ENCODE measurements at places on chromosomes 16 and 17. TPM values are rescaled to one million over a fixed set of nuclear protein-coding genes. Genes with fewer than 3 reads are reported as not detected.

- no peak overlapping the region for H3K27ac ChIP-seq
- H3K4me3 ChIP-seq: no peak overlapping the region
- peaks cover 20% of the 10 kb centered on the region for H3K4me1 ChIP-seq
- H3K36me3 ChIP-seq: no peaks in the 10 kb centered on the region
- no peaks in the 10 kb centered on the region for H3K27me3 ChIP-seq
These were observed 2.3 kb upstream of the ITGA3 start for GRCh38 chr17:50053654-50053960.

DNA sequence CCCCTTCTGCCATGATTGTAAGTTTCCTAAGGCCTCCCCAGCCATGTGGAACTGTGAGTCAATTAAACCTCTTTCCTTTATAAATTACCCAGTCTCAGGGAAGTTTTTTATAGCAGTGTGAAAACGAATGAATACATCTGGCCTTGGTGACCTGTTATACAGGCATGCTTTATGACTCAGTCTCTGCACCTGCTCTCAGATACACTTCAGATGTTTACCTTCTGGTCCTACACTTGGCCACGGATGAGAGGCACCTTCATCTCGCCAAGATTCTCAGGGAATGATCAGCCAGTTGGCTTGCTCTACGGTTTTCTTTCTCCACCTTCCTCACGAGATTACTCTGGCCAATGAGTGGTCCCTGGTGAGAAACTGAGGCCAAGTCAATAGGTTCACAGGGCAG lies 304.7 kb downstream of the CA10 start:
- H3K36me3 ChIP-seq: no peaks in the 10 kb centered on the region
- H3K4me1 ChIP-seq: no peaks in the 10 kb centered on the region

GRCh38 chr17:59365383-59365981 lies 34.0 kb downstream of the YPEL2 start:
- no peaks in the 10 kb centered on the region for H3K27me3 ChIP-seq
- H3K4me3 ChIP-seq: peak overlapping the region; percentile 61
- peaks cover 4% of the 10 kb centered on the region for H3K36me3 ChIP-seq
- H3K4me1 ChIP-seq: peaks cover 83% of the 10 kb centered on the region
- DNase-seq: no peak

GRCh38 chr16:85863384-85863774 lies 35.6 kb upstream of the IRF8 start:
- H3K27ac ChIP-seq: no peak overlapping the region
- no peaks in the 10 kb centered on the region for H3K36me3 ChIP-seq
- no peak overlapping the region for H3K4me3 ChIP-seq
- no peaks in the 10 kb centered on the region for H3K4me1 ChIP-seq

GRCh38 chr17:33390479-33391176 lies 97.5 kb upstream of the ASIC2 start:
- no peaks in the 10 kb centered on the region for H3K27me3 ChIP-seq
- H3K36me3 ChIP-seq: no peaks in the 10 kb centered on the region
- no peak overlapping the region for H3K4me3 ChIP-seq
- no peaks in the 10 kb centered on the region for H3K4me1 ChIP-seq

- no peak for DNase-seq
- H3K4me3 ChIP-seq: no peak overlapping the region
- no peaks in the 10 kb centered on the region for H3K27me3 ChIP-seq
- H3K36me3 ChIP-seq: peaks cover 7% of the 10 kb centered on the region
- no peak overlapping the region for H3K27ac ChIP-seq
These were observed 65.9 kb downstream of the SPAG9 start for GRCh38 chr17:51054748-51055147.

GRCh38 chr16:12771341-12771798 lies 32.3 kb downstream of the CPPED1 start:
- no peak for DNase-seq
- H3K4me3 ChIP-seq: no peak overlapping the region
- H3K4me1 ChIP-seq: no peaks in the 10 kb centered on the region

DNA sequence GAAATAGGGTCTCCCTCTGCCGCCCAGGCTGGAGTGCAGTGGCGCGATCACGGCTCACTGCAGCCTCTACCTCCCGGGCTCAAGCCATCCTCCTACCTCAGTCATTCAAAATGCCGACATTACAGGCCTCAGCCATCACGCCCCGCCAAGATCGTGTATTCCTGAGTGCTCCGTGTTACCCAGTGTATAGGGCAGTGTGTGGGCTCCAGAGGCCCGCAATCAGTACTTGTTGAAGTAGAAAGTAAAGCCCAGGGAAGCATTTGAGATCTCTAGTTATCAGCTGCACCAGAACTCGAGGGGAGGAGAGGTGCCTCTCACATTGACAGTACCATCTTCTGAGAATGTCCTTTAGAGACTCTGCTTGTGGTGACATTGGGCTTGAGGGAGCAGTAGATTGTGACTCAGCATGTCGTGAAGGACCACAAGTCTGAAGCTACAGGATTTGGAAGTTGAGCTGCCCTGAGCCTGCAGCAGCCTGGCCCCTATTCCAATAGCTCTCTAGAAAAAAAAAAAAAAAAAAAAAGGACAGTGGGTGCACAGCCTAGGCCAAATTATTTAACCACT lies 1.1 kb upstream of the PRPSAP1 start:
- peaks cover 14% of the 10 kb centered on the region for H3K4me1 ChIP-seq
- H3K27me3 ChIP-seq: no peaks in the 10 kb centered on the region

DNA sequence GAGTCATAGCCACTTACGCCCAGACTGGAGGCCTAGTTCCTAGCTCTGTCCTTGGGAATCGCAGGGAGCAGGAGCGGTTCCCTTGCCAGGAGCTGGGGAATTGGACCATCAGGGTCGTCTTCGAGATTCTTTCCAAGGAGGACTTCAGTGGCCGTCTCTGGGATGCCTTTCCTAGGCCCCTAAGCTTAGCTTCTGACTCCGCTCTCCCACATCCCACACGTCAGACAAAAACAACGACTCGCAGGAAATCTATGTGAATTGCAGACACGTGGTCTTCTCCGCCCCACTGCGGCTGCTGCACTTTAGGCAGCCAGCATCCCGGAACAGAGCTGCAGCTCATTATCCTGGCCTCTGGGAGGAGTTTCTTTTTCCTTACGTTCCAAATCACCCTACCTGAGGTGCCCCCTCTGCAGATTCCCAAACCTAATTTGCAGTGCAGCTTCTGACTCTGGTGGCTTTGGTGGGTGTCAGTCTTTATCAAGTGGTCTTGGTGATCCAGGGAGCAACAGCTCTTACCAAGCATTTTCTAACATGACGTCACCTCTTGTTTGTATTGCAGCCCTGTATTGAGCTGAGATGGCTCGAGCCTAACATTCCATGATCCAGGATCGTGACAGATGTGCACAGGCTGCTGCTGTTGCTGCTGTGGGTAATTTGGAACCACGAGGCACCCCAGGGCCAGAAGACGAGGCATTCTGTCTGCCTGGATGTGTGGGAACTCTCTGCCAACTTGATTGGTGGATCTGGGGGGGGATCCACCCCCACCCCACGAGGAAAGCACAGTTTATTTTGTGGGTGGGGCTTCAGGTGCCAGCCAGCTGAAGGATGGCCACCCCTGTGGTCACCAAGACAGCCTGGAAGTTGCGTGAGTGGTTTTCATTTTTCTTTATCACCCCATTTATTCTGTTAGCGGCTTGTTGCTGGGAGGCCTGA lies 1.1 kb downstream of the KATNB1 start:
- no peaks in the 10 kb centered on the region for H3K36me3 ChIP-seq
- peak; percentile 24 for DNase-seq
- H3K4me3 ChIP-seq: peak overlapping the region; percentile 80
- peak overlapping the region; percentile 79 for H3K27ac ChIP-seq

DNA sequence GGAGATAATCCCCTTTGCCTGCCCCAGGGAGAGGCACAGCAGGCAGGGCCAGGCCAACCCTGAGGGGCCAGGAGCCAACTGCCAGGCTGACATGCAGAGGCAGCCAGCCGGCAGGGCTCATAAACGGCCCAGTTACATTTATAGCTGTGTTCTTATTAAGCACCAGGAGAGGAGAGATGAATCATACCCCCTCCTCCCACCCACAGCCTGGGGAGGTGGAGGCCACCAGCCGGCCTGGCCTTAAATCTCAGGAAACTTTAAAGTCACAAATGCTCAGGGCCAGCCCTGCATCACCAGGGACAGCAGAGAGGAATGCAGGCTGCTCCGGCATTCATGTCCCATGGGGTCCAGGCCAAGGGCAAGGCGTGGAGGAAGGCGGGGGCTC lies 177.2 kb downstream of the TMEM132E start:
- DNase-seq: no peak
- H3K27me3 ChIP-seq: no peaks in the 10 kb centered on the region
- no peaks in the 10 kb centered on the region for H3K4me1 ChIP-seq
- no peaks in the 10 kb centered on the region for H3K36me3 ChIP-seq
- no peak overlapping the region for H3K4me3 ChIP-seq

DNA sequence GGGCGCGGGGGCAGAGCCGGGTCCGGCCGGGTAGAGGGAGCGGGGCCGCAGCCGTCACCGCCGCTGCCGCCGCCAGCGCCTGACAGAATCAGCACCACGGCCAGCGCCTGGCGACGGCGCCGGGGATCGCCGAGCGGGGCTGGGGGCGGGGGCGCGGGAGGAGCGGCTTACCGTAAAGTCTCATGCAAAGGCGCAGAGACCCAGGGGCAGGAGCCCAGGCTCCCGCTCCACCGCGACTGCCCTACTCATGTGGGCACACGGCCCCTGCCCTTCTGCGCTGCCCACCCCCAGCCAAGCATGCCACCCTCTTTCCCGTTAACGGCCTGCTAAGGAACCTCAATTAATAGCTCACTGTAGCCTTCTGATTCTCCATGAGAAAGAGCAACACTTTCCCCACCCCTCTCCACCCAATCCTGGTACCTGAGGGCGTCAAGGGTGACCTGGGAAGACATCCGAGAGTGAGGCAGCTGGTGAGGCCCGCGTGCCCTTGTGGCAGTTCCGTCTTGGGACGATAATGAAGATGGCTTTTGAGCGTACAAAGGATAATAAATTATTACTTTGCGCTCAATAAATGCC lies at the start of gene SEZ6:
Gene SEZ6 (minus strand): TSS at position 98 of the 576 bp plus-strand sequence. CDS start 164 bp downstream, outside the sequence.
- DNase-seq: peak; percentile 17
- peaks cover 22% of the 10 kb centered on the region for H3K27me3 ChIP-seq
- no peak within 1 kb of the TSS for H3K27ac ChIP-seq
- no peaks in the 10 kb centered on the region for H3K36me3 ChIP-seq

- H3K4me1 ChIP-seq: peaks cover 33% of the 10 kb centered on the region
- H3K27ac ChIP-seq: no peak overlapping the region
- H3K4me3 ChIP-seq: no peak overlapping the region
These were observed 3.0 kb downstream of the TMEM132E start for GRCh38 chr17:34582185-34582900.

GRCh38 chr16:4976079-4976478 lies 17.9 kb downstream of the SEC14L5 start:
- no peaks in the 10 kb centered on the region for H3K4me1 ChIP-seq
- H3K27ac ChIP-seq: no peak overlapping the region
- DNase-seq: no peak
- H3K27me3 ChIP-seq: no peaks in the 10 kb centered on the region
- no peak overlapping the region for H3K4me3 ChIP-seq
- H3K36me3 ChIP-seq: no peaks in the 10 kb centered on the region

DNA sequence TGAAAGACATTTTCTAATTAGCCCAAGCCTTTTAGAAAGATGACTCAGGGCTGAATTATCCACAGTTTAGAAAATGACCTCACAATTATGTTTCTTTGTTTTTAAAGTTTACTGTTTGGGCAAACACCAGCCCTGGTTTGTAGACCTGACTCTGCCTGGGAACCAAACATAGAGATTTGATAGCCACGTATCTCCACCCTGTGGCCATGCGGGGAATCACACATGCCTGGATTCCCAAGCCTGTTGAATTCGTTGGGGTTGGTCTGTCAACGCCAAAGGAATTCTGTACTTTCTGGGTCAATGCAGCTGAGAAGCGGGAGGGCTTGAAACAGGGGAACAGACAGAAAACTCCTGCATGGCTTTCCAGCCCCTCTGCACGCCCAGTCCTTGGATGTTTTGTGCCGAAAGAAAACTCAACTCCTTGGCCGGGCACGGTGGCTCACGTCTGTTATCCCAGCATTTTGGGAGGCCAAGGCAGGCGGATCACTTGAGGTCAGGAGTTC lies 26.9 kb downstream of the CD300A start:
- H3K27ac ChIP-seq: no peak overlapping the region
- no peaks in the 10 kb centered on the region for H3K4me1 ChIP-seq
- no peaks in the 10 kb centered on the region for H3K27me3 ChIP-seq
- peak; percentile 27 for DNase-seq

DNA sequence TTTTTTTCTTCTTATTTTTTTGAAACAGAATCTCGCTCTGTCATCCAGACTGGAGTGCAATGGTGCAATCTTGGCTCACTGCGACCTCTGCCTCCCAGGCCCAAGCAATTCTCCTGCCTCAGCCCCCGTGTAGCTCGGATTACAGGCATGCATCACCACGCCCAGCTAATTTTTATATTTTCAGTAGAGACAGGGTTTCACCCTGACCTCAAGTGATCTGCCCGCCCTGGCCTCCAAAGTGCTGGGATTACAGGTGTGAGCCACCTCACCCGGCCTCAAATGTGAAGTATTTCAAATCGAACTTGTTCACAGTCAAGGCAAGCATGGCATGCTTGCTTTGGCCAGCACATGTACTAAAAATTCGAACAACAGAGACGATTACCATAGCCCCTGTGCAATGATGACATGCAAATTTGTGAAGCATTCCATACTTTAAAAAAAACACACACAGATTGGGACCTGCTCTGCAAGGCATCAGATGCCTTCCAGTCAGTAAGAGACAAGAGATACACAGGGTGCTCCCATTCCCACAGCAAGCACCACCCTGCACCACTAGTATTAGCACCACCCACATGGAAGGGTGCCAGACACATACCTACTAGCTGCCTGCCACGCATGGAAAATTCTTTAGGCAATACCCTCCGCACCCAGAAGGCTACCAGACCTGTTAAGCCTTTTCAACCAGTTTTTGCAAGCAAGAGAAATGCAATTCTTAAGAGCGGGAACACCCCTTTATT lies 47.2 kb downstream of the ANKRD11 start:
- no peaks in the 10 kb centered on the region for H3K27me3 ChIP-seq
- peaks cover 96% of the 10 kb centered on the region for H3K4me1 ChIP-seq
- H3K4me3 ChIP-seq: peak overlapping the region; percentile 49
- peak overlapping the region; percentile 36 for H3K27ac ChIP-seq
- DNase-seq: no peak

- DNase-seq: no peak
- no peak overlapping the region for H3K4me3 ChIP-seq
- H3K36me3 ChIP-seq: no peaks in the 10 kb centered on the region
- no peaks in the 10 kb centered on the region for H3K27me3 ChIP-seq
- H3K27ac ChIP-seq: no peak overlapping the region
These were observed 292.0 kb downstream of the CPPED1 start for GRCh38 chr16:12511708-12512107.

DNA sequence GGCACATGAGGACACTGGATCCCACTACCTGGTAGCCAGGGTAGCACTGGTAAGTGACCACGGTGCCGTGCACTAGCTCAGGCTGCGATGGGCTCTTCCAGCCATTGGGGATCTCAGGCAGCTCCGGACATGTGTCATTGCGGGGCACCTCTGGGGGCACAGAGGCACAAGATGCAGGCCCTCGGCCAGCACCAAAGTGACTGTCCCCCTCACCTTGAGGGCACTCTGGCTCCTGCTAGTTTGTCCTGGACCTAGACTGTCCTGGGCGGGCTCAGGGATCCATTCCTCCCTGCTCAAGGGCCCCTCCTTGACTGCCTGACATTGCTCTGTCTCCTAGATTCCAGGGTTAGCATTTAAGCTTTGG lies 6.7 kb upstream of the PHF12 start:
- H3K36me3 ChIP-seq: no peaks in the 10 kb centered on the region
- H3K27ac ChIP-seq: no peak overlapping the region
- DNase-seq: no peak
- H3K27me3 ChIP-seq: no peaks in the 10 kb centered on the region
- H3K4me3 ChIP-seq: no peak overlapping the region

The KRT35 gene
- not detected for total RNA-seq

The AGRP gene
- not detected for total RNA-seq

The KRTAP2-4 gene
- total RNA-seq: not detected

The CHAD gene
- total RNA-seq: not detected

The CASKIN1 gene
- total RNA-seq: not detected

The GPRC5C gene
- not detected for total RNA-seq

The TMUB2 gene
- total RNA-seq: 67.7 TPM

The SLC12A4 gene
- 30.4 TPM for total RNA-seq
